ENCODE measurements at places on chromosomes 16 and 17.
A peak's percentile ranks its signal among the peaks of the same experiment; 100 is the strongest.

DNA sequence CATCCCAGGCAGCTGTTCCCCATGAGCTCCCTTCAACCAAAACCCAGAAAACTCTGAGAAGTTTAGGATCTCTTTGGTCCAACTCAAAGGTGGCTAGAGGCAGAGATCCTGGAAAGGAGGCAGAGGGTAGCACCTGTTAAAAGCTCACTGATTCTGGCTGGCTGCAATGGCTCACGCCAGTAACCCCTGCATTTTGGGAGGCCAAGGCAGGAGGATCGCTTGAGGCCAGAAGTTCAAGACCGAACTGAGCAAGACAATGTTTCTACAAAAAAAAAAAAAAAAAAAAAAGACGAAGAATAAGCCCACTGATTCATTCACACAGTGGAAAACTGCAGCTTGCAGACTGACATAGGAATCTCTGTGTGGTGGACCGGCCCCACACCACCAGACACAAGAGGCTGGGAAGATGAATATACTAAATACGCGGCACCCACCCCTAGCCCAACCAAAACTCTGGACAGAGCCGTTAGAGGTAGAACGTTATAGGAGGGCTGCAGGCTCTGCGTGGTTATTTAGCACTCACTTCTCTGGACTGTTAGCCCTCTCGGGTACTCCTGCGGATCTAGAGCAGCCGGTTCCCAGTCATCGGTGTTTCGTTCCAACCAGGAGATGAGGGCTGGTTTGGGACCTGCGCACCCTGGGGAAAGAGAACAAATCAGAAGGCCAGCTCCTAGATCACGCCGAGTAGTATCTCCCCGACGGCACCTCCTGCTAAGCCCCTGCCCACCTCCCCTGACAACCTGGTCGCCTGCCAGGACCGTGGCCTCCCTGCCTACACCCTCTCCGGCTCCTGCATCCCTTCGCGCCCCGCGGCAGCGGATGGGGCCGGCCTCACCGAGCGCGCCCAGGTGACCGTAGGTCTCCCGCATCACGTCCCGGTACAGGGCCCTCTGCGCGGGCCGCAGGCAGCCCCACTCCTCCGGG, 925 bp downstream of the ZNF689 start:
- DNase-seq: peak; percentile 9

DNA sequence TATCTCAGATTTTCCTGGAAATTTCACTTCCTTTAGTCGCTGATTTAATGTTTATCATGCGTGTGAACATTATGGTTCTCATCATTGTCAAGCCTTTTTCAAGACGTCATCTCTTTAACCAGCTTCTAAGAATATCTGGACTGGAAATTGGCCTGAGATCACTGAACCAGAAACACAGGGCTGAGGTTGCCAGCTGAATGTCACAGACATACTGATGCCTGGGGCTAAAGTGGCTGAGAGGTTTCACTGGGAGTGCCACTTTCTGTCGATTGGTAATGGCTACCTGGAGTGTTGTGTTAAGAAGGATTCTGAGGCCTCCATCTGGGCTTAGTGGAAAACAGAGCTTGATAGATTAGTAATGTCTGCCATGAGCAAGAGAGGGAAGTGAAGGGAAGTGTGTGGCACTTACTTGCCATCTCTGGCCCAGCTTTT, 54.2 kb downstream of the CRISPLD2 start:
- DNase-seq: no peak

- DNase-seq: no peak
Observed at GRCh38 chr17:62392908-62393307, 12.6 kb downstream of the EFCAB3 start.

DNA sequence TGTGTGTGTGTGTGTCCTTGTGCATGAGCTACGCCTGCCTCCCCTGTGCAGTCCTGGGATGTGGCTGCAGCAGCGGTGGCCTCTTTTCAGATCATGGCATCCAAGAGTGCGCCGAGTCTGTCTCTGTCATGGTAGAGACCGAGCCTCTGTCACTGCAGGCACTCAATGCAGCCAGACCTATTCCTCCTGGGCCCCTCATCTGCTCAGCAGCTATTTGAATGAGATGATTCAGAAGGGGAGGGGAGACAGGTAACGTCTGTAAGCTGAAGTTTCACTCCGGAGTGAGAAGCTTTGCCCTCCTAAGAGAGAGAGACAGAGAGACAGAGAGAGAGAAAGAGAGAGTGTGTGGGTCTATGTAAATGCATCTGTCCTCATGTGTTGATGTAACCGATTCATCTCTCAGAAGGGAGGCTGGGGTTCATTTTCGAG, 22.5 kb downstream of the STAT5A start:
- DNase-seq: no peak

GRCh38 chr16:49026566-49027181, 255.0 kb downstream of the CBLN1 start:
- no peak for DNase-seq

GRCh38 chr17:8628172-8628571, 2.4 kb downstream of the MYH10 start:
- DNase-seq: no peak

GRCh38 chr17:18009609-18010420, 29.2 kb downstream of the ATPAF2 start:
- DNase-seq: no peak

DNA sequence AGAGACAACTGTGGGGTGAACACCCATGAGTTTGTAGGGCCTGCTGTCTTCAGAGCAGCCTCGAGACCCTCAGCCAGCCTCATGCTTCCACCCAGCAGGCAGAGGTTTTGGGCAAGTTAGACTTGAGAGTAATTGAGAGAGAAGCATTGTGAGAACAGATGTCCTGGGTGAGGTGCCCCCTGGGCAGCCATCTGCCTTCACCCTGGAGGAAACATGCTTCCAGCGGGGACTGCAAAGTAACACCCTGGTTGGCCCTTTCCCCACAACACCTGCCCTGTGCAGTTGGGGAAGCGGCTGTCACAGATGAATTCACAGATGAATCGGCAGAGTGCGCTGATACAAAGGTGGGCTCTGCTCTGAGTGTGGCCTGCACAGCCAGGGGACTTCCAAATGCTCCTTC, 23.4 kb downstream of the ATPAF2 start:
- DNase-seq: no peak

DNA sequence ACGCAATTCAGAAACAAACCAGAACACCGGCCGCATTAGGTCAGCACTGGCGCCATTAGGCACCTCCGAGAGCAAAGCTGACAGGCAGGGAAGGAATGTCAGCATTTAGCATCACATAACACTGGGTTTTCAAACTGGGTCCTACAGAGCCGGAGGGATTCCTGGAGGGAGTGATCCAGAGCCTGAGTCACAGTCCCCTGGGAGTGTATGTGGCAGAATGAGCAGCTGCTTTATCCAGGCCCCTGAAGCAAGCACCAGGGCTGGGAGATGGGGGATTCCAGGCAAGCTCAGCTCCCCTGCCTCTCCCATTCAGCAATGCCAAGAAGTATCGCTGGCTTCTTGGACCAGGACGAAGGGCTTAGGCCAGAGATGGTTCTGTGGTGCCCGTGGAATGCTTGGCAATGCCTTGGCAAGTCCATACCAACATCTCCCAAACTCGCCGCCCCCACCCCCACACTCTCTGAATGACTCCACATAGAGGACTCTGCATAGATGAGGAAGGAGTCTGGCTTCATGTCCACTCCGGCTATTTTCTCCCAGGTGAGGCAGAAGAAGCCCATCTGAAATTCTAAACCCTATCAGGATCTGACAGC, 20.4 kb downstream of the GAS7 start:
- DNase-seq: no peak

- DNase-seq: no peak
Observed at GRCh38 chr17:81701288-81702071, 1.7 kb upstream of the MRPL12 start.

DNA sequence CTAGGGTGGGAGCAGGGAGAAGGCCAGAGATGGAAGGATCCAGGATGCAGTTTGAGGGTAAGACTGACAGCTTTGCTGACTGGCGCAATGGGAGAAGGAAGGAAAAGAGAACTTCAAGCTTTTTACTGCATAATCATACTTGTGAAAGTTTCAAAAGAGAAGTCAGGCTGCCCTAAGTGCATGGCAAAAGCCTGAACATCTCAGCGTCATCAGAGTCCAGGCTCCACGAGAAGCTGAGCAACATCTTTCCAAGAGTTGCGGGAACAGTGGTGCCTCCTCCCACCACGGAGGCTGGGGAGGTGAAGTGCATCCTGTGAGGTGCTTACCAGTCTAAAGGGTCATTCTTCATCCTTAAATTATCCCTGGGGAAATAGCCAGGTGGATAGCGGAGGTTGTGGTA, 26.9 kb upstream of the SLC38A8 start:
- no peak for DNase-seq

- DNase-seq: no peak
Observed at GRCh38 chr16:66682271-66682670, 14.3 kb downstream of the CMTM4 start.

DNA sequence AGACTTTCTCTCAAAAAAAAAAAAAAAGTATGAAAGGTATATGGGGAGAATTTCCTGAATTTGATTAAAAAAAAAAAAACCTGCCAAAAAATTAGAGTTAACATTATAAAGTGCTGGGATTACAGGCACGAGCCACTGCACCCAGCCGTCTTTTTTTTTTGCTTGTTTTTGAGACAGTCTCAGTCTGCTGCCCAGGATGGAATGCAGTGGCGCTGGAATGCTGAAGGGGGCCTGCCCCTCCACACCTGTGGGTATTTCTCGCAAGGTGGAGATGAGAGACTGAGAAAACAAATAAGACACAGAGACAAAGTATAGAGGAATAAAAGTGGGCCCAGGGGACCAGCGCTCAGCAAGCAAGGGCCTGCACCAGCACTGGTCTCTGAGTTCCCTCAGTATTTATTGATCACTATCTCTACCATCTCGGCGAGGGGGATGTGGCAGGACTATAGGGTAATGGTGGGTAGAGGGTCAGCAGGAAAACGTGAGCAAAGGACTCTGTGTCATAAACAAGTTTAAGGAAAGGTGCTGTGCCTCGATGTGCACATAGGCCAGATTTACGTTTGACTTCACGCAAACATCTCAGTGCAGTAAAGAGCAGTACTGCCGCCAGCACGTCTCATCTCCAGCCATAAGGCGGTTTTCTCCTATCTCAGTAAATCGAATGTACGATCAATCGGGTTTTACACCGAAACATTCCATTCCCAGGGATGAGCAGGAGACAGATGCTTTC, 117.2 kb downstream of the GOSR1 start:
- no peak for DNase-seq

DNA sequence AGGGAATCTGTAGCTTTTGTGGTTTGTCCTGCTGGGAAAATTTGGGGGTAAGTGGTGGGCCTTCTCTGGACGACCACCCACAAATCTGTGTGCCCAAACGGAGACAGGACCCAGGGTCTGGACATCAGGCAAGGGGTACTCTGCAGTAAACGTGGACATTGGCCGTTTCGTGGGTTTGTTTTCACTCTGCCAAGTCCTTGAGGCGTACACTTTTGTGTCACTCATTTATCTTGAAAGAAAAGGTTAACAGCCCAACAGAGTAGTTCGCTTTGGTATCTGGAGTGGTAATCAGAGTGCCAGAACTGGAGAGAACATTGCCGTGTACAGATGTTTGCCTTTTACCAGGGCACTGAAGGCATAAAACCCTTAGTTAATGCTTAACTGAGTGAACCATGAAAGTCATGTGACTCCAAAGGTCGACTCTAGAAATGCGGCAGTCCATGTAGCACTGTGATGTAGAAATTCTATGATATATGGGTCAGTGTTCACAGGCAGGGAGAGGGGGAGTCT, 15.4 kb downstream of the NAA60 start:
- peak; percentile 5 for DNase-seq

GRCh38 chr17:73947966-73948355, 255.5 kb upstream of the RPL38 start:
- no peak for DNase-seq

- no peak for DNase-seq
Observed at GRCh38 chr17:1006054-1006453, 9.1 kb downstream of the TIMM22 start.

DNA sequence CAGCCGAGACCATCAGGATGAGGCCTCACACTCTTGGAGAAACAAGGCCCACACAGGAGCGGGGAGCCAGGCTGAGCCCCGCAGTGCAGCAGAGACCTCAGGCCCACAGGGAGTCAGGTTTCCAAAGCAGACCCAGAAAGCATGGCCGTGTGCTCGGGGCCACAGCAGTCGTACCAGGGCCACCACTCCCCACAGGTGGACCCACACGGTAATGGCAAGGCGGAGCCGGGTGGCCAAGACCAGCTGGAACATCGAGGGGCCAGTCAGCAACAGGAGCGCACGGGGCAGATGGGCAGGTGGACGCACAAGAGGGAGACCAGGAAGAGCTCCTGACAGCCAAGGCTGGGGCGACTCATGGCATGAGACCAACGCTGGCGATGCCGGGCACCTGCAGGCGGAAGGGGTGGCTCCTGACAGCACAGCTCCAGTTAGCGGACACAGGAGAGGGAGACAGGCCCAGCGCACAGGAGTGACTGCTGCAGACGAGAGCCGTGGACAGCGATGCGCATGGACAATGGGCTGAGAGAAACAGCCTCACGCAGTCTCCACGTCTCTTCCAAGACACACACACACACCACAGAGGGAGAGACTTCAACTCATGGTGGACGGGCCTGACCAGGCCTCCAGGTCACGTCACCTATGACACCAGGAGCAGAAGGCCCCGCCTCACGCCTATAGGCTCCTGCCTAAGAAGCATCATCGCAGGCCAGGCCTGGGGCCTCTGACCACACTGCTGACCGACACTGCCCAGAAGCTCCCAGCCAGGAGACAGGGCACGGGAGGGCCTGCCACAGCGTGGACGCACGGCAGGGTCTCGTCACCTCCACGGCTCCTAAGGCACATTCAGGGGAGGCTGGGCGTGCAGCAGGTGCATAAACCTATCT, 58.6 kb downstream of the ZNF778 start:
- no peak for DNase-seq

DNA sequence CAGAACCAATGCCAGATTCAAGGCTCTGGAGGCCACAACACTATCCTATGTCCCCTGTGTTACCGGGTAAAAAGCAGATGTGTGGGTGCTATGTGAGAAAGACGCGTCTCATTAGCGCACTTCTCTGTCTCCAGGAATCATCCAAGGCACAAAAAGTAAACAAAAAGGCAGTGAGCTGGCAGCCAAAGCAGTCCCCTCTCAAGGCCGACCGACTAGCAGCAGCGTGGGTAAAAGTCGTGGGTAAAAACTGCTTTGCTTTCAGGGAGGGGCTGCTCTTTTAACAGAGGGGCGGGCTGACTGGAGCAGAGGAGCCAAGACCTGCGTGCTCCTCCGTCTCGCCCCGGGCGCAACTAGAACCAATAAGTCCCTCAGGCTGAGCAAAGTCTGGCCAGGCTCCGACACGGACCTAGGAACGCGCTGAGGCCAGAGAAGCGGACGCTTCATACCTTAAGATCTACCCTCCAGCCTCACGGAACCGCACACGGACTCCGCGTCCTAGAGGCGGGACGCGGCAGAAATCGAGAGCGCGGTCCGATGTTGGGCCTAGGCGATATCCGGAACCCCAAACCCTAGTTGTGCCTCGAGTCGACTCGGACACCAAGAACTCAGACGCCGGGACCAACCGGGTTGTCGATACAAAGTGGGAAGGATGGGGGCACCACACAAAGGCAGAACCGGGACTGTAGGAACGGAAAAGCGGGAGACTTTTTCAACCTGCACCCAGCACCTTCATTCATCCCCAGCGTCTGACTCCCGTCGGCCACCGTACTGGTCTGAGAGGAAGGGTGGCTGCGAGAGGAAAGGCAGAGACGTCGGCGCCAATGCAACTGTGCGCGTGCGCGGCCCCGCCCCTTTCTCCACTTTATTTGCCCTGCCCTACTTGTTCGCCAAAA, at the start of gene INTS2:
Gene INTS2, minus strand, starts transcription at position 775 of the 893 bp plus-strand sequence. CDS start 1,338 bp downstream, outside the sequence.
- DNase-seq: peak; percentile 95

GRCh38 chr16:57471852-57472664, 9.6 kb downstream of the POLR2C start:
- no peak for DNase-seq

Measured in AML-193 (cell line).